ENCODE measurements at places on chromosomes 4 and X.

DNA sequence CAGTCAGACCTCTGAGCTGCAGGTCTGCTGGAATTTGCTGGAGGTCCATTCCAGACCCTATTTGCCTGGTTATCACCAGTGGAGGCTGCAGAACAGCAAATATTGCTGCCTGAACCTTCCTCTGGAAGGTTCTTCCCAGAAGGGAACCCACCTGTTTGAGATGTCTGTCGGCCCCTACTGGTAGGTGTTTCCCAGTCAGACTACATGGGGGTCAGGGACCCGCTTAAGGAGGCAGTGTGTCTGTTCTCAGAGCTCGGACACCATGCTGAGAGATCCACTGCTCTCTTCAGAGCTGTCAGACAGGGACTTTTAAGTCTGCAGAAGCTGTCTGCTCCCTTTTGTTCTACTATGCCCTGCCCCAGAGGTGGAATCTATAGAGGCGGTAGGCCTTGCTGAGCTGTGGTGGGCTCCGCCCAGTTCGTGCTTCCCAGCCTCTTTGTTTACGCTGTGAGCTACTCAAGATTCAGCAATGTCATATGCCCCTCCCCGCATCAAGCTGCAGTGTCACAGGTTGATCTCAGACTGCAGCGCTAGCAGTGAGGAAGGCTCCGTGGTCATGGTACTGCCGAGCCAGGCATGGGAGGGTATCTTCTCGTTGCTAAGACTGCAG is 44.1 kb upstream of the KDR start:
- no peak for DNase-seq

- no peak for DNase-seq
Measured at GRCh38 chrX:15908603-15909290, 54.1 kb upstream of the AP1S2 start.

GRCh38 chr4:142565771-142566170 is 280.3 kb downstream of the INPP4B start:
- DNase-seq: no peak

DNA sequence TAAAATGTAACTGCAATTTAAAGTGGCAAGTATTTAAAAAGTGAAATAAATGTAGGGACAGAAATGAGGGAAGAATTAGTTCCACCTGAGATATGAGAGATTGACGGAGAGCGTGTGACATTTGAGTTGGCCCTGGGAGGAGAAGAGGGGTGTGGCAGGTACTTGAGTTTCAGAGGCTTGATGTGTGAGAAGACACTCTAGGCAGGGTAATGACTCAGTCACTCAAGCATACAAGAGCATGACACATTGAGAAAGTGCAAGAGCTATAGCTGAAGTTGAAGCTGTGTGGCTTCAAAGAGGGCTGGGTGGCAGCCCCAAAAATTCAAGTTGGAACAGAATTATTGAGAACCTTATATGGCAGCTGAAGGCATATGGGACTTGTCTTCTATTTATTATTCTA is 420.5 kb downstream of the SLITRK2 start:
- DNase-seq: no peak

GRCh38 chrX:35562395-35562794 is 235.7 kb upstream of the MAGEB16 start:
- DNase-seq: no peak

- no peak for DNase-seq
Measured at GRCh38 chrX:19595043-19595677, 79.9 kb upstream of the MAP3K15 start.

DNA sequence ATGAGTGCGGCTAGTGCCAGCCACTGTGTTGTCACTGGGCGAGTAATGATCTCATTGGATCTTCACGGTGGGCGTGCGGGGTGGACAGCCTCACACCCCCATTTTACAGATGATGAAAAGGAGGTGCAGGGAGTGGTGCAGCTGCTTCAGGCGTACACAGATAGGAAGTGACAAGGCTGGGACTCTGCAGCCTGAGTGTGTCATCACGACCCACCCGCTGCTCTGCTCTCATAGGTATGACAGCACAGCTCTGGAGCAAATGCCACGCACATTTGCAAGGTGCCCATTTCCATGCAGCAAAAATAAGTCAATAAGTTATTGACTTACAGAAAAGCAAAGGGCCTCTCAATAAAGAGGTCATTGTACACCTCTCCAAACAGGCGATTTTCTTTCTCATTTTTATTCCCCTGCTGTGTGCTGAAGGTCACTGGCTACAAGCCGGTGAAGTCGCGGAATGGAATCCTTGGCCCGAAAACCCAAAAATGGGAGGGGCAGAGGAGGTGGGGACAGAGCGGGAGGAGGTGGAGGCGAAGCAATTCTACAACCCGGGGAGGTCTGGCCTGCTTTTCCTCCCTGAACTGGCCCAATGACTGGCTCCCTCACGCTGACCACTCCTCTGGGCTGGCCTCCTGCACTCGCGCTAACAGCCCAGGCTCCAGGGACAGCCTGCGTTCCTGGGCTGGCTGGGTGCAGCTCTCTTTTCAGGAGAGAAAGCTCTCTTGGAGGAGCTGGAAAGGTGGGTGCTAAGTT is at the start of gene SOD3:
Gene SOD3 (plus strand): TSS at position 658 of the 750 bp plus-strand sequence. CDS start 3,949 bp downstream, outside the sequence.
- peak; percentile 48 for DNase-seq

DNA sequence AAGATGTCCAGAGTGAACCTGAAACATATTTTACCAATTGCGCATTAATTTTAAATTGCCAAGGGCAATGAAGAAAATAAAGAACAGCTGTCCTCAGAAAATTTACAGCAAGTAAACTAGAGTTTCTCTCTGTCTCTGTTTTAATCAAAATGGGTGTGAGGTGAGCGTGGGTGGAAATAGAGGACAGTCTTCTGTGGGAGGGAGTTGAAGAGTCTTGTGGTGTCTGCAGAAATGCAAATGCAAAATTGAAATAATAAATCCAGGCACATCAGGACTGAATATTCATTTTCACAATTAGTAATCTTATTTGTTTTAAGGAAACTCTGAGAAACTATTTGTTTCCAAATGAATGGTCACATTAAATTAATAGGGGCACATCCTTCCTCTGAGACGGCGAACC is 192.0 kb downstream of the ARHGAP10 start:
- DNase-seq: no peak

- no peak for DNase-seq
Measured at GRCh38 chr4:102141842-102142241, 203.4 kb downstream of the SLC39A8 start.

DNA sequence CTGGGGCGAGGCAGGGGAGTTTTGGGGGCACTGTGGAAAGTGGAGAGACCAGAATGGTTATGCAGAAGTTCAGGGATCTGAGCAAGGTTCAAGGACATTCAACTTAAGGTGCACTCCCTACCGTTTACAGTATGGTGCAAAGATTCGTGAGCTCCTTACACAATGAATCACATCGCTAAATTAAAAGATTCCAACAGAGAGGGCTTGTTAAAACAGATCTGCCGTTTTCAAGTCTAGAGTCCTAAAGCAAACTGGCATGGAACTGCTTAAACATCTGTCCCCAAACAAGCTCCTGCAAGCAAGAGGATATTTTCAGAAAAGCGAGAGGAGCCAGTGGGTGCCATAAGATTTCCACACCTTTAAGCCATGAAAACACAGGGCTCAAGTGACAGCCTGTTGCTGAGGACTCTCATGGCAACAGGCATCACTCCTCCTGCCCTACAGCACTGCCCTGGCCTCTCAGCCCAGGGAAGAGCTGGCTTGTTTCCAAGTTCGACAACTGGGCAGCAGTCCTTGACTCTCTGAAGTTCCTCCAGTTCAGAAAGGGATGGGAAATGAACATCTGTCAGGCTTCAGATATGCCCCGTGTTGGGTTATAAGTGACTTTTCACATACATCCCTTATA is 10.0 kb downstream of the FAM184B start:
- no peak for DNase-seq

DNA sequence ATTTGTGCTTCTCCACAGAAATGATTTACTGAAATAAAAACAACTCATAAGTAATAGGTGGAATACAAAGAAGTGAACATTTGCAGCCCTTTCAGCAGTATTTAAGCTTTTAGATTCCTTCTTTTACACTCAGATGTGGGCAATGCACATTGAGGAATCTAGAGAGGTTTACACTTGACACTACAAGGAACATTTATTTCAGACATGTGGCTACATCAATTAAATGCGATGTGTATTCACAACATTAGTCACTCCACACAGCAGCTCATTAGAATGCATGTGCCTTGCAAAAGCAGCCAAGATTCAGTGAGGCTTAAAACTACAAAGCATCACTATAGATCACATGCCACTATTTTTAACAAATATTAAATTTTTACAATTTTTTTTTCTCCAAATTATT is 480.7 kb downstream of the INPP4B start:
- no peak for DNase-seq

DNA sequence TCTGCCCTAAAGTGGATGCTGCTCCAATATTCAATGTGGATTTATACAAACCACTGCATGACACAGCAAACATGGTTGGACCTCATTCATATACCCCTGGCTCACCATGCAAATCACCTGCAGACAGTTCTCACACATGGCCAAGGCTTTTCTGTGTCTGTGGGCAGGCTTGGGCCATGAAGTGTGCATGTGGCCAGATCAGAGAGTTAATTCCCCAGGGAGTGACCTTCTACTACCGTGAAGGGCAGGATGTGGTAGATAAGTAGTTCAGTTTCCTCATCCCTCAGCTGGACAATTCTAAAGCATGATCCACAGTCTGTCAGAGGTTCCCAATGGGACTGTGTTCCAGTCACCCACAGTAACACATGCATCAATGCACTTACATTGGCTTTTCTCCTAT is 24.6 kb upstream of the BCLAF3 start:
- DNase-seq: no peak

- no peak for DNase-seq
Measured at GRCh38 chr4:108396900-108397497, 223.4 kb upstream of the RPL34 start.

DNA sequence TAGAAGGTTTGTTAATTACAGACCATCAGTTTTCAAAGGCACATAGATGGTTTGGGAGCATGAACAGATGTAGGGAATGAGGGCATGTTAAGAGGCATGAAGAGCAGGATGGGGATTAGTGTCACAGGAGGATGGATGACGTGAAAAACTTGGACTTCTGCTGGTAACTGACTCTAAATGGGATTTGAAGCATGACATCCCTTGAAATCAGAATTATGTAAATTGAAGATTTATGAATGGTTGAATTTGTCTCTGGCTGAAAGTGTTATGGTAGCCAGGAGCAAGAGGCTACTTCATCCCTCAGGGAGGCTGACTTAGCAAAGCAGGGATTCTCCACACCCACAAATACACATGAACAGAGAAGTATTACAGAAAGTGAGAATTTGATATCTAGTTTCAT is 454.6 kb downstream of the MAGEB5 start:
- no peak for DNase-seq

DNA sequence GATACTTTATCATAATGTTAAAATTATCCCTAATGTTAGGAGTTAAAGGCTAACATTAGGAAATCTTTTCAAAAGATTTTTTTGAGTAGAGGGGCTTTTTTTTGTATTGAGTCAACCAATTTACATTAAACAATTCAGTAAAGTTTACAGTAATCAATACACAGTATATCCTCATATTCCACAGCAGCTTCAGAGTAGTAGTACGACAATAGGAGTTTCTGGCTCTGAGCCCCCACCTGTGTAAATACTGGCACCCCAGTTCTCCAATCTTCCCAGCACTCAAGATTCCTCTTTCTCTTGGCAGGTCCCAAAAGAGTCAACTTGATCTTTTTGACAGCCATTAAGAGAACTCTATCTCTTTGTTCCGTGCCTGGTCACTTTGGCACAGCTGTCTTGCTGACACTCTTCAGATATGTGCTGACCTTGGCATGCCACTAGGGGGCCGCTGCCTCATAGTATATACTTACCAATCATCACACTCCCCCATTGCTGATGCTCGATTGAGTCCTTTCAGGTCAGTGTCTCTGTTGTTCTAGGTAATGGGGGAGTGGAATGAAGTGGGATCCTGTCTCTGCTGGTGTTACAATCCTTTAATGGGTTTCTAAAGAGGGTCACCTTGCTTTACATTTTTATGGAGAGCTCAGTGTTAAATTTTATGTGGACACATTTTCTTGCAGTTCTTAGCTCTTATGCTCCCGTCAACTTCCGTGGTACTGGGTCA is 19.5 kb upstream of the CCNI start:
- DNase-seq: peak; percentile 87

DNA sequence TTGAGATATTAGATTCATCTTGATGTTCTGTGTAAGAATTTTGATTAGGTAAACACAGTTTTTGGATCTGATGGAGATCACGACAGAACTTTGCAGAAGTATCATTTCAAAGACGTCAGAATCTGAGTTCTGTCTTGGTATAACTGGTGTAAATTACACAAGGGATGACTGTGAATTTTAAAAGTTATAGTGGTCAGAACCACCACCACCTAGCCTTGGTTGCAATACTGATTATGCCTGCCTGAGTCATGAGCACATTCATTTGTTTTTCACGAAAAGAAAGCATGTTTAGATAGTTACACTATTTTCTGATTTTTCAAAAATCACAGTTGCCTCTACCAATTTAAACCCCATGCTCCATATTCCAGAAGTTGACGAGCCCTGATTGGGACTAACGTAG is 54.8 kb downstream of the ZFX start:
- DNase-seq: no peak

DNA sequence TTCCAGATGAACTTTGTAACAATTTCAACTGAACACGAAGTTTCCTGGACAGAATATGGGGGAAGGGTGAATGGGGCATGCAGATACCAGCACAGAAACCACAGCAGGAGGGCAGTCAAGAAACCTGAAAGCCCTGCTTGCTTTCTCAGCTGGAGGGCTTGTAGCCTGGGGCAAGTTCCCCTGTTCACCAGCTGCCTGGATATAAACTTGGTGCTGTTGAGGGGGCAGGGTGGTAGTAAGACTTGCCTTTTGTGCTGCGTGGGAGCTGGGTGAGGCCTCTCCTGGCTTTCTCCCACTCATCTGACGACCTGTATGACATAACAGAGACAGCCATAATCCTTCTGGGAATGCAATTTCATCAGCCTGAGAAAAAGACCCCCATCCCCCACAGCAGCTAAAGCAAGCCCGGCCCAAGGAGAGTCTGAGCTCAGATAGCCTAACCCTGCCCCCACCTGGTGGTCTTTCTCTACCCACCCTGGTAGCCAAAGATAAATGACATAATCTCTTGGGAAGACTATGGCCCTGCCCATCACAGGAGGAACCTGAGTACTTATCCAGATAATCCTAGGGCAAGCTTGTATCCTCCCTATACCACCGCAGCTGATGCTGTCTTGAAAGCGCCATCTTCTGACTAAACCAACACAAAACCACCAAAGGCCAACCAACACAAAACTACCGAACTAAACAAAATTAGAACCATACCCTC is 234.3 kb downstream of the LAS1L start:
- DNase-seq: no peak

DNA sequence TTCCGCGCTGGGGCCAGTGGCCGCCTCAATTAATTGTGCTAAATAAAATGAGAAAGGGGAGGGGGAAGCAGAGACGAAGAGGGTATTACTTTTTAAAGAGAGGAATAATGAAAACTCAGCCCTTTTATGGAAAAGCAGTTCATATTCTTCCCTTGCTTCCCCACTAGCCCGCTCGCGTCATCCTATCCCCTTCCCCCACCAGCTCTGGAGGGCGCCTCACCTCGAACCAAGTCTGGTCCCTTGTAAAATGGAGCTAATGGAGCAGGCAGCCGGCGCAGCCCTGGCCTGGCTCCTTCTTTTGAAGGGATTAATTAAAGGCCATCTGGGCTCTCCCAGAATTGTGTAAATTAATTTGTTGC is 511 bp upstream of the NKX6-1 start:
- DNase-seq: no peak
